ENCODE measurements at places on chromosomes 6 and 20.
A peak's percentile ranks its signal among the peaks of the same experiment; 100 is the strongest.

- no peak for DNase-seq
These were observed 15.2 kb downstream of the CCDC170 start for GRCh38 chr6:151509048-151509447.

GRCh38 chr6:52576392-52577021 lies 353 bp downstream of the TRAM2 start:
- DNase-seq = peak; percentile 53

GRCh38 chr6:116450769-116451740 lies 10.1 kb upstream of the CALHM6 start:
- DNase-seq = no peak

- DNase-seq = no peak
These were observed 48.2 kb downstream of the RNASET2 start for GRCh38 chr6:166907871-166908806.

- DNase-seq = no peak
These were observed 801.6 kb downstream of the EPHA7 start for GRCh38 chr6:92617721-92618120.

GRCh38 chr6:44967481-44967880 lies 360.6 kb upstream of the RUNX2 start:
- no peak for DNase-seq

DNA sequence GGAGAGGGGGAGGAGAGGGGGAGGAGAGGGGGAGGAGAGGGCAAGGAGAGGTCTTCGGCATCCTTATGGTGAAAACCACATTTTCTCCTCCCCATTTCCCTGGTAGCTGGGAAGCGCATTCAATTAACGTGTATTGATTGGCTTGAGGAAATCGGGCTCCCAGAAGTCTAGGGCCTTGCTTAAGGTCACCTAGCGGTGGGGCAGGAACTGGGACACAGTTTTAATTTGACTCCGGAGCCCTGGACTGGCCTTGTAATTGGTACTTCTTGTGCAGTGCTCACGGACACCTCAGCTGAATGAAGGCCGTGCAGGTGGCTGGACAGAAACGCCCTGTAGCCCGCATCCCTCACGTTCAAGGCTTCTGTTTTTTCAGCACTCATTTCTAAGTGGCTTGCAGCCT lies 42.8 kb downstream of the CTCFL start:
- no peak for DNase-seq

DNA sequence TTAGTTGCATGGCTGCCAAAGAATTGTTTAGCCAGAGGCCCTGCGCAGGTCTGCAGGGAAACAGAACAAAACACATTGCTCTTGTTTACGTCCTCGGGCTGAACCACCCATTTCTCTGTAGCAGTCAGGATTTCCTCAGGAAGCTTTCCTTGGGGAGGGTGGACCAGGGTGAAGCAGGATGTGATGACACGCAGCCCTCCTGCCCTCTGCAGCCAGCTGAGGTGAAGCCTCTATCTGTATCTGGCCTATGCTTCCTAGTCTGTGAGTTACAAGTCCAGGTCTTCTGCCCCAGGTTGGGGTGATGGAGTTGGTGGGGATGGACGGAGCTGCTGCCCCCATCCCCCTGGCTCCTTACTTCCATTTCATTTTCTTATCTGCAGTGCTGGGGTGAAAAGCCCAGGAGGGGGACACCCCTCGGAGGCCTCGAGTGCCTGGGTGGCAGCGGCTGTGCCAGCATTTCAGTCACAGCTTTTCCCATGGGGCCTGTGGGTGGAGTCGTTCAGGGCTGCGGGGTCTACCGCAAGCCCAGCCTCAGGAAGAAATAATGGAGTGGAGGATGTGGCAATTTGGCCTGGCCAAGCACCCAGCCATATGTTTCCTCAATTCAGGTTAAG lies 24.9 kb downstream of the SASH1 start:
- no peak for DNase-seq

DNA sequence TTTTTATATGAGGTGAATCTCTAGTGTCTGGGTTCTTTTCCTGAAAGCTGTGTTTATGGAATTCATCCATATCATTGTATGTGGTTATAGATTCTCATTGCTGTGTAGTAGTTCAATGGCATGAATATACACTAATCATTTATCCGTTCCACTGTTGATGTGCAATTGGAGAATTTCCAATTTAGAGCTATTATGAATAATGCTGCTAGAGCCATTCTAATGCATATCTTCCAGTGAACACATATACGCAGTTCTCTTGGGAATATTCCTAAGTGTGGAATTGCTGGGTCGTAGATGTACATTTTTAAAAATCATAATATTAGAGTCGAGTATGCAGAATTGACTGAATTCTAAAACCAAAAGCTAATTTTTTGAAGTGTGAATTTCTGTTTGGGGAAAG lies 327.5 kb upstream of the JAG1 start:
- no peak for DNase-seq

GRCh38 chr6:139825935-139826374 lies 451.5 kb upstream of the CITED2 start:
- DNase-seq = no peak

DNA sequence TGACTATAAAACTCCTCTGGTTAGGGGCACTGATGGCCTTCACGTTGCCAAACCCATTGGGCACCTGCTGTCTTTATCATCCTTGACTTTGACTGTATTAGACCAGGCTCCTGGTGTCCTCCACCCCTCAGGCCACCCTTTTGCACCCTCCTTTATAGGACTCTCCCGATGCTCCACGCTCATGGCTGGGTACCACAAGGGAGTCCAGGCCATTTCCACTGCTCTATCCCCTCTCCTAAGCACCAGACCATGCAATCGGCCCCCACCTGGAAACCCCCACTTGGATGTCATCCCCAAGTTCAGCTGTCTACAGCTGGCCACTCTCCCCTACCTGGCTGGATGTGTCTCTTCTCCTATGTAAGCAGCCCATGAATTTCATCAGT lies 115.2 kb downstream of the TOX2 start:
- DNase-seq = no peak

DNA sequence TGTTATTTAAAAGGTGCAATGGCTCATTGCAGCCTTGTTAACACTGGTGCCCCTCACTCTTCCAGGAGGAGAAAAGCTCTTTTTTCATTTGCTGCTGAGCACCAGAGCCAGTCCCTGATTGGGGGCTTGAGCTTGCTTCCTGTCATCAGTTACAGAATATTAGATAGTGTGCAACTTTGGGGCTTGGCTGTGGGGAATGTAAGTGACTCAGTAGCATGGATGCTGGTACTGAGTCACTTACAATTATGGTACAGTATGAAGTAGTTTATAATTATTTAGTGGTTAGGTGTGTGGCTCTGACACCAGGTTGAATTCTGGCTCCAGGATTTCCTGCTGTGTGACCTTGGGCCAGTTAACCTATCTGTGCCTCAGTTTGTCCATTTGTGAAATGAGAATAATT lies 37.6 kb downstream of the ANKS1A start:
- DNase-seq = no peak

DNA sequence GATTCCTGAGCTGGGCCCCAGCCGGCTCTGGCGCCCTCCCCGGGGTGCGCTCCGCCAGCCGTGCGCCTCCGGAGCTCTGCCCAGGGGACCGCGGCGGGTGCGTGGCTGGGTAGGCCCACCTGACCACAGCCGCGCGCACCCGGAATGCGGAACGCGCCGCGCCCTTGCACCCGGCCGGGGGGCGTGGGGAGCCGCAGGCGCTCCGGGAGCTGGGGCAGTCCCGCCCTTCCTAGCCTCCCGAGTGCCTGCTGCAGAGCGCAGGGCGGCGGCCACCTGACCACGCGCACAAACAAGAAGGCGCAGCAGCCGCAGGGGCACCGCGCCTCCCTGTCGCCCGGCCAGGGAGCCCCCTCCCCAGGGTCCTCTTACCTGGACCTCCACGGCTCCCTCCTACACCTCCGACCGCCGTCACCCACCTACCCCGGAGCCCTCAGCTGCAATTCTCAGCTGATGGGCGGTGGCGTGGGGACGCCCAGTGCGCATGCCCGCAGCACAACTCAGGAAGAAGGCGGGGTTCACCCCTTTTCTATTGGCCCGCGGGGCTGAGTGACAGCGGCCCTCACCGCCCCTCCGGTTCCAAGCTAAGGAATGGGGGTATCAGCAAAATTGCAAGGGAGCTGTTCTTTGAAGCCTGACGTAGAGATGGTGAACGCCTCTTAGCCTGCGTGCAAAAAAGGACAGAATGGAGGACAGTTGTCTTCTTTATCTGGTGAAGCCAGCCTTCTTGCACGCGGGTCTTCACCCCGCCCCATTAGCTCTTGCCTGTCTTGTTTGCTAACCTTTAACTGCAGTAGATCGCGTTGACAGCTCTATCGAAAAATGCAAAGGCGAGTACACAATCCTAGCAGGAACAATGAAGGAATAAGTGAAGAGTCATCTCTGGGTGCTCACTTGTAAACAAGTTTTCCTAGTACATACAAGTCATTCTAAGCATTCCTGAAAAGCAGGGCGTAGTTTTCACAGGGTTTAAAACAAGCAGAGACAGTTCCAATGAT lies at the start of gene STX7:
Gene STX7, minus strand, starts transcription at position 479 of the 995 bp plus-strand sequence. CDS start 9,586 bp downstream, outside the sequence.
- DNase-seq = peak; percentile 80

DNA sequence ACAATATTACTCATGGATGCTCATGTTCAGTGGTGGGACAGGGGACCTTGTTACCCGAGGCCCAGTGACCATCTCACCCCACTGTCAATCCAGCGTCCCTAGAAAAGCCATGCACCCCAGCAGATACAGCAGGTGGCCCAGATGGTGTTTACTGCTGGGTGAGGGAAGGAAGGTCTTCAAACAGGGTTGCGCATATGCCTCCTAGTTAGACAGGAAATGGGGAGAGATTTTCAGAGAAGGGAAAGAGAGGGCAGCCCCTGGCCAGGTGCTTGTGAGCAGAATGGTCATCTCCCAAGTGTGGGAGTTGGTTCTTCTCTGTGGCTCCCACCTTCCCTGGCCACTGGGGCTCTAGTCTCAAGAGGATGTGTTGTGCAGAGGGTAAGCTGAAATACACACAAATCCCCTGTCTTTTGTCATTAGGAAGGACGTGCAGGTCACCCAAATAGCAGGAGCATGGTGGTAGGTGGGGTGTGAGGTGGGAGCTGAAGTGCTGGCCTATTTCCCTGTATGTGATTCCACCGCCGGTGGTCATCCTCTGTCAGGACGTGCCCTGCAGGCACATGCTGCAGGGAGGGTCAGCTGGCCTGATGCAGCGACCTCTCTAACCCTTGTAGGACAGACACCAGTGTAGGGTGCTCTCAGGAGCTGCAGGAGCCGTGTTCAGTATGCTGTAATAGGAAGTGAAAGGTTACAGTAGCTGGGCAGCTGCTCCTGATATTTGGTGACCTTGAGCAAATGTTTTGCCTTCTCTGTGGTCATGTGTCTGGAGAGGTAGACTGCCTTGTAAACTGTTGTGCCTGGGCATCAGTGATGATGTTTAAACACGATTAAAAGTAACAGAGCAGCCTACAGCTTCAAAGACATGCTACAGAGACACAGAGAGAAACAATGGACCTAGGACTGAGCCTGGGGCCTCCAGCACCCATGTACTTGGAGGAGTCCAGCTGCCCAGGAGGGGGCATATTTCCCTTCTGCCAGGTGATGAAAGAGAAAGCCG lies 3.2 kb upstream of the CST3 start:
- DNase-seq = no peak

DNA sequence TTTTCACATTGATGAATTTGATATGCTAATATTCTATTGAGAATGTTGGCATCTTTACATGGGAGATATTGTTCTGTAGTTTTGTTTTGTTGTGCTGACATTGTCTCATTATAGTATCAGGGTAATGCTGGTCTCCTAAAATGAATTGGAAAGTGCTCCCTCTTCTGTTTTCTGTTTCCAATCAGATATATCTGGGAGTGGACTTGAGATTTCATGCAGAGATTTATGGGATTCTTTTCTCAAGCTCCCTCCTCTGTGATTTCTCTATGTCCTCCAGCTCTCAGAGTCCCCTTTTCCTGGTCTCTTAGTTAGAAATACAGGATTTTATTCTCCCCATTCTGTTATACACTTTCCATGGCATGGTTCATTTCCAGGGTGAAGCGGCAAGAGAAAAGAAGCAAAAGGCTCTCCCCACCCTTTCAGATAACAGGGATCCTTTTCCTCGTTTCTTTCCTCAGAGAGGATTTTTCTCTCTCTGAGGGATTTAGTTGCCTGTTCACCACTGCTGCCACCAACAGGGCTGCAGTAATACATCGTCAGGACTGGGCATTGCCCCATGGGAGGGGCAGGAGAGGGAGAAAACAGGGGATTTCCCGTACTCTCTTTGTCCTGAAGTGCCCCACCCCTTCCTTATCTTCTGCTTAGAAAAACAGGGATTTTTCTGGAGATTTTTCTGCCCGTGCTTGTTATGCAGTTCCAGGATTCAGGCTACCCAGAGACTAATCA lies 59.3 kb upstream of the STMND1 start:
- DNase-seq = no peak

GRCh38 chr6:45376310-45377042 lies 1.3 kb downstream of the SUPT3H start:
- no peak for DNase-seq

- DNase-seq = no peak
These were observed 23.6 kb downstream of the SLC35D3 start for GRCh38 chr6:136945711-136946121.

DNA sequence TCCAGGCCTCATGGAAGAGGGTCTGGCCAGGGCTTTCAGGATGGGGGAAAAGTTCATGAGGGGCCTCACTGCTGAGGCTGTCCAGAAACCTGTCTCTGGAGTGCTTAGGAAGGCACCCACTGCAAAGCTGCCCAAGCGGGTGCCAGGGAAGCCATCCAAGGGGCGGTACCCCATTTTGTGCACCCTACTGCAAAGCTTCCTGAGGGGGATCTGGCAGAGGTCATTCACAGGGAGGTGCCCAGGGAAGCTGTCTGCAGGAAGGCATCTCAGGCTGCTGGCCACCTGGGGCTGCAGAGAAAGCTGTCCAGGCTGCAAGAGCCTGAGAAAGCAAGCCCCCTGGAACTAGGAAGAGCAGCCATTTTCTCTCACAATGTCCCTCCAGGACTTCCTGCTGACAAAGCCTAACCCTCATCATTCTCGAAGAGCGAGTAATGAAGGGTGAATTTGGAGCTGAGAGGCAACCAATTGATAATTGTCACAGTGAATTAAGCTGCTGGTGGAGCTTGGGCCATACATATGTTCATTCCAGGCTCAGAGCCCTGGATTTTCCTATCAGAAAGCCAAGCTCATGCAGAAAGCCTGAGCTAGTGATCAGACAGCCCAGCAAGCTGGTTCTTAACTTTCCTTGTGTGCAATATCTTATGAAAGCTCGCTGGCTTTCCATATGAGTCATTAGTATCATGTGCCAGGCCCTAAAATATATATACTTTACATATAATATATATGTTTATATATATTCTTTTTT lies 62.2 kb upstream of the SLC22A16 start:
- DNase-seq = no peak

DNA sequence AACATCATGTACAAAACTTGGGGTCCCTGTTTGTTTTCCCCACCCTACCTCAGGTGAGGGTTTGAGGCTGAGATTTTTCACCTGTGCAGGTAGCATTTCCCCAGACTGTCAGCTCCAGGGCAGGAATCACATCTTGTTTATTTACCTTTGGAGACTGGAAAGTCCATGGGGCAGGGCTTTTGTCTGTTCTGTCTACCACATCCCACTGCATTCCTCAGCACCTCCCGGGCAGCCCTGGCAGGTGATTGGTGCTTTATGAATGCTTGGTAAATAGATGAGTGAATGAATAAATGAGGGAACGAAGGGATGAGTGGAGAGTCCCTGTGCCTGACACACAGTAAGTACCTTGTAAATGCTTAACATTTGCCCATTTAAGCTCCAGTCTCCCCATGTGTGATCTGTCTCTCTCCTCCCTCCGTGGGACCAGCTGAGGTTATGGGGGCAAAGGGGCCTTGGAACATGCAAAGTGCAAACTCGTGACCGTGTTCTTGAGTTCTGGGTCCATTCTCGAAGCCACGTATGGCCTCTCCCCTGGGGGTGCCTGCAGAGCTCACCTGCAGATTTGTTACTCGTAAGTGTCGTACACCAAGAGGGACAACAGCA lies 69.7 kb upstream of the PMEPA1 start:
- no peak for DNase-seq

Measured in effector CD8-positive, alpha-beta T cell (primary cell).